Stimulated activated CD4-positive, alpha-beta T cell treated with anti-CD3 and anti-CD28 coated beads, TNF-alpha, amount 100 ng/mL, for 48 hours (primary cell): ENCODE measurements at places on chromosomes 16 and 17.
A peak's percentile ranks its signal among the peaks of the same experiment; 100 is the strongest.

GRCh38 chr17:37714897-37715296 lies 30.0 kb downstream of the HNF1B start:
- no peak for DNase-seq

GRCh38 chr16:50263060-50263909 lies 3.1 kb upstream of the ADCY7 start:
- DNase-seq = no peak

- DNase-seq = no peak
These were observed 33.6 kb upstream of the RAB11FIP4 start for GRCh38 chr17:31357839-31358394.

DNA sequence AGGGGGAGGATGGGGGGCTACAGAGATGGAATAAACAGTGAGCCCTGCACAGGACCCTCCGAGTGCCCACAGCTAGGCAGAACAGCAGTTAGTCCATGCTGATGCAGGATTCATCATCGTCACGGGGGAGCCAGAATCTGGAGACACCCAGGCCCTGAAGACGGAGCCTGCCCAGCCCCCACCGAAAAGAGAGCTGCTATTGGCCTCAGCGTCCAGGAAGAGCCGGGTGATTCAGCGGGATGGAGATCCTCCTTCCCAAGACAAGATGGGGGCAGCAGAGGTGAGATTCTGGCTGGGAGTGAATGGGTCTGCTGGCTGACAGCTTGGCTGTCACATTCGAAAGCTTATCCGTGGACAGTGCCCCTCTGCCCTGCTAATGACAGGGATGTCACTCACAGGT lies 133.6 kb upstream of the CRHR1 start:
- DNase-seq = no peak

- DNase-seq = no peak
These were observed 406.3 kb downstream of the WWOX start for GRCh38 chr16:78505544-78506366.

DNA sequence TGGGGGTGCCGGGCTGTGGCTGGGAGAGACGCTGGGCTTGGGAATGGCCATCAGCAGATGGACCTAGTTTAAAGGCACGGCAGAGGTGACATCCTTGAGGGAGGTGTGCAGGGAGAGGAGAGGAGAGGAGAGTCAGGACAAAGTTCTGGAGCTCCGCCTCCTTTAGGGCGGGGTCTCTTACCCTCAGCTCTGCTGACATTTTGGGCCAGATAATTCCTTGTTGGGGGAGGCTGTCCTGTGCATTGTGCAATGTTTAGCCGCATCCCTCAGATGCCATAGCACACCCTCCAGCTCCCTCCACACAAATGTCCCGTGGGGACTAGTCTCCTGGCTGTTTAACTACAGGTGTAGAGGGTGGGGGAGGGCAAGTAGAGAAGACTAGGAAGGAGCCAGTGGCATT lies 48.3 kb downstream of the ARHGAP23 start:
- no peak for DNase-seq

- no peak for DNase-seq
These were observed 65.0 kb downstream of the PARN start for GRCh38 chr16:14564861-14565687.

GRCh38 chr17:17792551-17793377 lies 44.0 kb downstream of the SREBF1 start:
- no peak for DNase-seq

GRCh38 chr17:17019430-17019762 lies 22.9 kb upstream of the MPRIP start:
- DNase-seq = no peak

GRCh38 chr16:12130691-12131290 lies 154.3 kb downstream of the SNX29 start:
- DNase-seq = no peak

- DNase-seq = peak; percentile 55
These were observed 51.3 kb downstream of the ZFP90 start for GRCh38 chr16:68590201-68590994.

DNA sequence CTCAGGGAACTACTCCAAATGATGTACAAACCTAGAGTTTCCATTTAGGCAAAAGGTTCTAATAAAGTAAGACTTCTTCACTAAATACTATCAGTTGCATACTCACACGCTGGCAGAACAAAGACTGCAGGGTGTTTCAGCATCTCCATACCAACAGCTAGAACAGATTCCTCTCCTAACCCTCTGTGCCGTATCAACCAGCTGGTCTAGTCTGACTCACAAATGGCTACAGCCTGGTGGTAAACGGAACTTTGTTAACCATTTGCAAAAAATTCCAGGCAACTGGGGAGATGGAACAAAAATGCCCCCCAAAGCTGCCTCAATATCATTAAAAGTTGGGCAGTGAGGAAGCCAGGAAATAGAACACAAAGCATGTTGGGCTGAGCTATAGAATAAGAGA lies 217.1 kb downstream of the GRIN2A start:
- no peak for DNase-seq

- DNase-seq = no peak
These were observed 49.4 kb downstream of the MEAK7 start for GRCh38 chr16:84455031-84455430.

DNA sequence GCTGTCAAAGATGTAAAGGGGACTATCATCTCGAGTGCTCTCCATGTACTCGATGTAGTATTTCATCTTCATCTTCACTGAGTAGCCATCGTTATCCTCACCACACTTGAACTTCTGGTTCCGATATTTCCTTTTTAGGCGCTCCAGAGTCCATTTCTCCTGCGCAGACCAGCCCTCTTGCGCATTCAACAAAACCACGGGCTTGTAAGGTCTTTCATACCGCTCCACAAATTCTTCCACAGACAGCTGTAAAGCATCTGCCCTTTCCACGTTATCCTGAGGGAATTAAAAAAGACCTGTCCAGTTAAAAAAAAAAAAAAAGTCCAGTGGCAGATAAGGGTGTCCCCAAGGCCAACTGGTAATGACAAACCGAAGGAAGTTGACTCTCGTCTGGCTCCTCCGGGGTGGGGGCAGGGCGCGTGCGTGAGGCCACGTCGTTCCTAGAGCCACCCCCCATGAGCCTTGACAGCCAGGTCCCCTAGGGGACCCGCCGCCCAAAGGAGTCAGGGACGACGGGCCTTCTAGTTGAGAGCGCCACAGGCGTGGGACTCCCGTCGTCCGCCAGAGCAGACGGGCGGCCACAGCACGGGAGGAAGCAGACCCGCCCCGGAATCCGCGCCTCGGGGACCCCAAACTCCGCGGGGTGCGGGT lies 701 bp downstream of the JMJD6 start:
- DNase-seq = no peak

GRCh38 chr16:10776280-10776679 lies 32.6 kb downstream of the NUBP1 start:
- DNase-seq = no peak

- DNase-seq = no peak
These were observed 157.9 kb downstream of the WWOX start for GRCh38 chr16:78257376-78257728.

DNA sequence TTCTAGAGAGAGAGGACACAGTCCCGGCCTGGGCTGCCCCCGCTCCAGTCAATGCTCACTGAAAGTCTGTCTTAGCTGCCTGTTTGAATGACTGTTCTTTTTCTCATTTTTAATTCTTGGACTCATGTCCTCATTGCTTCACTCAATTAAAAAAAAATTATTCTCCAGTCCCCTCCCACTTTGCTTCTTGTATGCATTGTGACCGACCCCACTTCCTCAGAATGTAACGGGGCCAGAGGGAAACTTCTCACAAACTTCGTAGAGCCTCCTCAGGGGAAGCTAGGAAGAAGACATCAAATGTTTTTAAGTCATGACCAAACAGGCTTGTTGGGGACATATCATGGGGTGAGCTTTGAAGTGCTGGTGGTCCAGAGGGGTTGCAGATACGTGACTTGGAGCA lies 113.2 kb downstream of the CCDC182 start:
- DNase-seq = no peak

DNA sequence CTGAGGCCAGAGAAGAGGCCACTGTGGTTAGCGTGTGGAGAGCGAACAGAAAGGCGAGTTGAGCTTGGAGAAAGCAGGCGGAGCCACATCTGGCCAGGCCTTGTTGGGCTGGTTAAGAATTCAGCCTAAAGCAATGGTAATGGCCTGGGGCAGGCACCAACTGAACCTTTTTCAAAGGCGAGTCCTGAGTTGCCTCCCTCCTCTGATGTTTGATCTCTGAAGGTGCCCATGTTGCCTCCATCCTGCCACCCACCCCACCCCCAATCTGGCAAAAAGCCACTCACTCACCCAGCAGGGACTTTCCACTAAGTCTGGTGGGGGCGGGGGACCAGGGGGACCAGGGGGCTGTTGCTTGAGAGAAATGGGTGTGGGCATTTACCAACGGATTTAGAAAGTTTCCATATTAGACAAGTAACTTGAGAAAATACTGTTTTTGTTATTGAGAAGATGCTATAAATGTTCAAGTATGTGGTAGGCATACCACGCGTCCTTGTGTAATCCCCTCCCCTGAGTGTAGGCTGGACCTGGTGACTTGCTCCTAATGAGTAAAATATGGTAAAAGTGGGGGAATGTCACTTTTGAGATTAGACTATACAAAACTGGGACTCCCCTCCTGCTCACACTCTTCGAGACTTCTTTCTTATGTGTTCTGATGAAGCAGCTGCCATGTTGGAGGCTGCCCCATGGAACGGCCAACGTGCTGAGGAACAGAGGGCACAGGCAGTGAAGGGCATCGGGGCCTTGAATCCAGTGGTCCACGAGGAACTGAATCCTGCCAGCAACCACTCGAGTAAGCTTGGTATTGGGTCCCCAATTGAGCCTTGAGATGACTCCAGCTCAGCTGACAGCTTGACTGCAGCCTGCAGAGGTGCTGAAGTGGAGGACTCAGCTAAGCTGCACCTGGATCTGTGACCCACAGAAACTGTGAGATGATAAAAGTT lies 29.9 kb upstream of the TNS4 start:
- DNase-seq = peak; percentile 84

GRCh38 chr16:31414706-31415105 lies 13.5 kb downstream of the COX6A2 start:
- no peak for DNase-seq

DNA sequence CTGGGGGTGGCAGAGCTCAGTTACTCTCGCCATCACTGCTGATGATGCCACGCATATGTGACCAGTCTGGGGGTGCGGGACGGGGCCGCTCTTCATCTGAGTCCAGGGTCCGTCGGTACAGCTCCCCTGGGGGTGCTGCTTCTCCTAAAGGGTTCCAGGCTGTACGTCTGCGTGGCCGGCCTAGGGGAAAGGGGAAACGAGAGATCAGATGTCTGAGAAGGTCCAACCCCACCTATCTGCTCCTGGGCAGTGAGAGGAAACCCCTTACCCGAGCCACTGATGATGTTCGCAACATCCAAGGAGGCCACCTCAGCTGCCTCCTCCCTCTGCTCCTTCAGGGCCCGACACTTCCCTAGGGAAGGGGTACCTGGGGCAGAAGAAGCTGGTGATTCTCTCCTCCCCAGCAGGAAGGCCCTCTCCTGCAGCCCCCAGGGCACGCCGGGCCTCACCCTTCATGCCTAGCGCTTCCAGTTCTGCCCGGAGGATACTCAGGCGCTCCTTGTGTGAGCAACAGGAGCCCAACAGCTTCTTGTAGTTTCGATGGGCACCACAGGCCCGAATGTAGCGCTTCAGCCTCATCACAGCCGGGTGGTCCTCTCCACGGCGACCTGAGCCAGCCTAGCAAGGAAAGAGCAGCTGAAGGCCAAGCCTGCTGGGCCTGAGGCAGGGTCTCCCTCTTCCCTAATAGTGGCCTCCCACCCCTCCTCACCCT lies 2.1 kb downstream of the HIRIP3 start:
- no peak for DNase-seq

GRCh38 chr16:85611194-85611443 lies 2.0 kb upstream of the GSE1 start:
- DNase-seq = no peak

GRCh38 chr17:29563816-29564215 lies 3.0 kb downstream of the ABHD15 start:
- no peak for DNase-seq

DNA sequence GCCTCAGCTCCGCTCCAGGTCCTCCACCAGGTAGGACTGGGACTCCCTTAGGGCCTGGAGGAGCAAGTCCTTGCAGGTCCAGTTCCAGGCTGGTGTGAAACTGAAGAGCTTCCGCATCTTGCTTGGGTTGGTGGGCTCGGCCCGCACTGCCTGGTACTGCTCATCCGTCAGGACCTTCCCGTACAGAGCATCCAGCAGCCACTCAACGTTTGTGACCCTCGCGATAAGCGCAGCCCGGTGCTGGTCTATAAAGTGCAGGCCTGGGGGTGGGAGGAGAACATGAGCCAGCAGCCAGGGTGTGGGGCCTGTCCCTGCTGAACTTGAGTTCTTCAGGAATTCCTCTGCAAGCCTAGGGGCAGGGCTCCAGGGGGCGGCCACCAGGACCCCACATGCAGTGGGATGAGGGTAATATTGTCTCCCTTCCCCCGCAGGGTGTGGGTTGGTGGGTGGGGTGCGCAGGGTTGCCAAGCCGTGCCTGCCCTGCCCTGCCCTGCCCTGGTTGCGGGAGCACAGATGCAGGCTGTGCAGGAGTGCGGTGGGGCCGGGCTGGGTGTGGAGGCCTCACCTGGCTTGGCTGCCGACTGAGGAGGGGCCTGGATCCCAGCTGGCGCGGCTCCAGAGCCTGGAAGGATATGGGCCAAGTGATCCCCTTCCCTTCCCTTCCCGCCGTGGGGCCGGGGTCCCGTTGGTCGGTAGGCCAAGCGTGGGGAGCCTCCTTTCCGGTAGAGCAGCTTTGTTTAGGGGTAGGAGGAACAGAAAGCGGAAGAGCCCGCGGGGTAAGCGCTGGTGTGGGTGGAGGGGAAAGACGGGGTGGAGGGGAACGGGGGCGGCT lies 762 bp downstream of the PYCARD start:
- no peak for DNase-seq

GRCh38 chr16:13984794-13985193 lies 64.8 kb downstream of the ERCC4 start:
- no peak for DNase-seq

DNA sequence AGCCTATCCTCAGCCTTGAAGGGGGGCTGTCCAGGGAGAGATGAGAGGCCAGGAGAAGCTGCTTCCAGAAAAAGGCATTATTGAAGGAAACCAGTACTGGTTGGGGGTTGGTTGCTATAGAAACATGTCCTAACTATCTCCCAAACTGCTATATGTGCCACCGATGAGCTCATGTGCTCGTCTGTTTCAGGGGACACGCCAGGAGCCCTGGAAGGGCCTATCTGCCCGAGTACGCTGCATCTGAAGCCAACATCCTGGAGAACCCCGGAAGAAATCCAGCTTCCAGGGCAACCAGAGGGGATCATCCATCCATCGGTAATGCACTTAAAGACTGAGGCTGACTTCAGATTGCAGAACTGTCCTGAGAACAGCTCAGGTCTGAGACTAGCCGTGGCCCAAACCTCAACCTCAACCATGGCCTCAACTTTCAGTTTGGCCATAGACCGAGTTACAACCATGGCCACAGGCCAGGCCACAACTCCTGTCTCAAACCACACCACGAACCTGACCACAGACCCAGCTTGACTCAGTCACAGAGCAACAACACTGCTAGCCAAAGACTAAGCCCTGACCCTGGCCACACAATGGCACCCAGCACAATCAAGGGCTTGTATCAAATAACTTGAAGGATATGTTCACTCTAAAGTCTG lies 10.2 kb downstream of the PITPNM3 start:
- no peak for DNase-seq

DNA sequence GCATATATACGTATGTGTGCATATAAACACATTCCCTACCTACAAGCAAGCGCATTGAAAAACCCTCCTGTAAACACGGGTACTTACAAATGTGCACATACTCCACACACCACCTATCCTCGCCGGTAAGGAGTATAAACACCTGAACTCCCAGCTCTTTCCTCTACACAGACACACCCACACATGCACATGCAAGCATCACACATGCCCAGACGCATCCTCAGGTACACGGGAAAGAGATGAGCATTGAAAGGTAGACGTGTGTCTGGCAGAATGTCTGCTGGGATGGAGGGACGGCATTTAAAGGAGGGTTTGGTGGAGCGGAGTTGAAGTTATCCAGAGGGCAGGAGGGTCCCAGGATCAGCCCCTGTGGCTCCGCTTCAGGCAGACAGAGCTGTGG lies 4.7 kb upstream of the SMTNL2 start:
- DNase-seq = no peak
